Kidney capillary endothelial cell (primary cell): ENCODE measurements at places on chromosomes 3 and 15.

- peak; percentile 41 for DNase-seq
These were observed 26.9 kb upstream of the LINGO1 start for GRCh38 chr15:77659350-77660321.

DNA sequence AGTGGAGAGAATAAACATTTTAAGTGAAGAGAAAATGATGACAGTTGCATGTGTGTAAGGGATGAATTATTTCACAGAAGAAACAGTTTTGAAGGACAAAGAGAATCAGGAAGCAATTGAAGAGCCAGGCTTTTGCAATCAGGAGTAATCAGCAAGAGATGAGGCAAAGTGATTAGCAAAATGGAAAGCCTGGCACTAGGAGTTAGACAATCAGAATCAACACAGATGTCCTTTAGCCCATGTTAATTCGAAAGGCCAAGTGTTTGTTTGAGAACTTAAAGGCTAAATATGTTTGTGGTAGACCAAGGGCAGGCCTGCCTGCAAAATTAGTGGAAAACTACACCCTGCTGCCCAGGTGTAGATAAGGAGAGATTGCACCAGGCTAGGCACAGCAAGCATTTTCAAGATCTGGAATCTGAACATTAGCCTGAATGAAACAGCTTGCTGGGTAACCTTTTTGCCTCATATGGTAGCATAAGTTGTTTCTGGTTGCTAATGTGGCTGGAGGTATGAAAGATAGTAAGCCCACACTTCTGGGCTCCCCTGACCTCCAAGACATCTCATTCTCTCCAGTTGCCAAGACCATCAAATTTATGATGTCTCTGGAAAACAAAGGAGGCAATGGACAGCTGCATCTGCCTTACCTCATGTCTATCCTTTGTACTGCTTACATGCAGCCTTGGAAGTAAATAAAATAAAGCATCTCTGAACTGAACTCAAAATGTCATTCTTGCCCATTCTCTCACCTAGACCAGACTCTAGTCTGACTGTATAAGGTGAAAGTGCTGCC is 22.0 kb upstream of the LEKR1 start:
- DNase-seq = no peak

GRCh38 chr3:127254033-127254644 is 33.7 kb downstream of the PRR20G start:
- no peak for DNase-seq

- DNase-seq = no peak
These were observed 23.9 kb upstream of the FRMD4B start for GRCh38 chr3:69409831-69410230.

- no peak for DNase-seq
These were observed 7.2 kb downstream of the FAH start for GRCh38 chr15:80159811-80160569.

- DNase-seq = no peak
These were observed 107.6 kb upstream of the ZBTB20 start for GRCh38 chr3:115254492-115255196.

- no peak for DNase-seq
These were observed 285.5 kb downstream of the NTRK3 start for GRCh38 chr15:87971076-87971475.
